ENCODE measurements at places on chromosomes 16 and 17.

GRCh38 chr16:64391063-64391600 lies 730.7 kb downstream of the CDH11 start:
- DNase-seq, result no peak

GRCh38 chr17:21019976-21020586 lies 22.7 kb downstream of the USP22 start:
- DNase-seq, result peak; percentile 45

- DNase-seq, result no peak
Measured at GRCh38 chr17:67272312-67273047, 27.5 kb upstream of the HELZ start.

DNA sequence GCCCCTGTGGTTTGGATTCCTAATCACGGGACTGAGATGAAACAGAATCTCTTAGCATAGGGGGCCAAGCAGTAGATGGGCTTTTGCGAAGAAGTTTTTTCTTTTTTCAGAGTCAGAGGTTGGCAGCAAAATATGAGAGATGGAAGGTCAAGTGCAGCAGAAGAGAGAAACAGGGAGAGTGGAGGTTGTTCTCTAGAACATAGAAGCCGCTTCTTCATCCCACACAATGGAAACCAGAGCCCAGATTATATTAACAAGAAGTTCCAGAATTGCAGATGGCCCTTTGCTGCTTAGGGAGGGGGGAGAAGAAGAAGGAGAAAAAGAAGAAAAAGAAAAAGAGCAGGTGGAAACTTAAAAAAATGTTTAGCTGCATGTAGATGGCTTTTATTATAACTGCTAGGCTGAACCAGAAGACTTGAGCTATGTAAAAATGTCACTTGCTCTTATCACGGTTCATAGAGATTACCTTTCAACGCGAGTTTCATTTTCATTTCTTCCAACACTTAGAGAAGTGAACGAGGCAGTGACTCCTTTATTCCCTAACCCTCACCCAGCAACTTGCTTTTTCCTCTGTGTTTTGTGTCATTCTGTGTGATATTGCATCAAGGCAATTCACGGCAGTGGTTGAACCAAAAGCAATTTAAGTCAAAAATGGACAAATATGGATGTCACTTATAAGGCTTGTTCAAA lies 737.5 kb downstream of the WWOX start:
- DNase-seq, result peak; percentile 37

GRCh38 chr17:28928061-28928460 lies 23.3 kb downstream of the PHF12 start:
- DNase-seq, result peak; percentile 68

DNA sequence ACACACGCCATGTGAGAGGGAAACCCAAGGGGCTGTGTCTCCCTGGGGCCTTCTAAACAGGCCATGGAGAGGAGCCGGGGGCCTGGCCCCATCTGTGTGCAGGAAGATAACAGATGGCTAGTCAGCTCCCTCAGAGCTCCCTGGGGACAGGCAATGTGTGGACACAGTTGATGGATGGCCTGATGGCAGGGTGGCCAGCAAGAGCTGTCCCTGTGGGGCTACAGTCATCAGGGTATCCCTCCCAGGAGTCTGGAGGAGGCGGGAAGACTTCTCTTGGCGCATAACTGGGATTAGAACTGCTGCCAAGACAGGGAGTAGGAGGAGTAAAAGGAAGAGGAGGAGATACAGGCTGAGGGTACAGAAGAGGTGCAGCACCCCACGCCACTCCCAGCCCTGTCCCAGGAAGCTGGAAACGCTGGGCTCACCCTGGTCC lies 17.3 kb downstream of the MYO18A start:
- DNase-seq, result no peak

- DNase-seq, result no peak
Measured at GRCh38 chr17:82489851-82490511, 29.6 kb upstream of the FOXK2 start.

GRCh38 chr16:49330562-49331201 lies 42.9 kb upstream of the C16orf78 start:
- no peak for DNase-seq

GRCh38 chr16:66928702-66929388 lies 3.5 kb upstream of the RRAD start:
- peak; percentile 58 for DNase-seq

DNA sequence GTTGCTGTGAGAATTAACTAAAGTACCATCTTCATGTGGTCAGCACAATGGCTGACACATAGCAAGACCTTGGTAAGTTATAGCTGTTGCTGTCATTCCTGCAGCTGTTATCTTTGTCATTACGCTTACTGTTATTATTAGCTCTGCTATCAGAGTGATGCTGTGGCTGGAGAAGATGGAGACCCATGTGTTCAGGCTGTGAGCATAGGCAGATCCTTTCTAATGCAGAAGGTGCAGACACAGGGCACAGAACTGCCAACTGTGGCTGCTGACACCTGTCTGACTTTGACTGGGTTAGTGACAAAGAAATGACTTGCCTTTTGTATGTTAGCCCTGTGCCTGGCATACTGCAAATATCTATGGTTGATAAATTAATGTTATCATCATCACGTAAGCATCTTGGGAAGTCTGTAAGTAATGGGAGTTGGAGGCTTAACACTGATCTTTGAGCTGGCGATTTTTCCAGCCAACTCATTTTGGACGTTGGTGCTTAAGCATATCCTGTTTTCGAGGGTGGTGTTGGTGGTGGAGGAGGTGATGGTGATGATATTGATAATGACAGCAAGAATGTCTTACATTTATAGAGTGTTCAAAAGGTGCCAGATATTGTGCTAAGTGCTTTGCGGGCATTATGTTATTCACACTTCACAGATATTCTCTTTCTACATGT lies 695.3 kb downstream of the WWOX start:
- DNase-seq, result peak; percentile 70

DNA sequence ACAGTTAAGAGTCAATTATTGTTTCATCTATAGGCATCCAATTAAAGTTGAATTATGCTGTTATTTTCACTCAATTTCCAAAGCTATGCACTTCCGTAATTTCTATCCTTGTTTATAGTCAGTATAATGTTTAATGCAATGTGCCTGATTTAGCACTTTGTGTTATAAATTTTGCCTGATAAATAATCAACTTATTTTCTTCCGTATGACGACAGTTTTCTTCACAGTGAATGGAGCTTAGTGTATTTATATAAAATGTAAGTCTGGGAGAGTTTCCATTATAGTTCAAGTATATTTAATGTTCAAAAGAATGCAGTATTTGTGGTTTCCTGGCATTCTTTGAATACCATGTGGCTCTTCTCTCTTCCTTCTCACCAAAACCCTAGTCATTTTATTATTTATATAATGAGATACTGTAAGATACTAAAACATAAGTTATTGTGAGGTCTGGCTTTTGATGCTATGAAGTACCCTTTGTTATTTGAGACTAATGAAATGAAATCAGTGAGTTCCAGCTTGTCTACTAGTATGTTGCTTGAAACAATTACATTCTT lies 240.6 kb downstream of the PRKCA start:
- DNase-seq, result no peak

- peak; percentile 25 for DNase-seq
Measured at GRCh38 chr17:79777120-79777893, 641 bp upstream of the CBX2 start.

- DNase-seq, result no peak
Measured at GRCh38 chr16:80046848-80047247, 446.3 kb upstream of the MAF start.
